ENCODE measurements at places on chromosomes 5 and 9.
A peak's percentile ranks its signal among the peaks of the same experiment; 100 is the strongest.

DNA sequence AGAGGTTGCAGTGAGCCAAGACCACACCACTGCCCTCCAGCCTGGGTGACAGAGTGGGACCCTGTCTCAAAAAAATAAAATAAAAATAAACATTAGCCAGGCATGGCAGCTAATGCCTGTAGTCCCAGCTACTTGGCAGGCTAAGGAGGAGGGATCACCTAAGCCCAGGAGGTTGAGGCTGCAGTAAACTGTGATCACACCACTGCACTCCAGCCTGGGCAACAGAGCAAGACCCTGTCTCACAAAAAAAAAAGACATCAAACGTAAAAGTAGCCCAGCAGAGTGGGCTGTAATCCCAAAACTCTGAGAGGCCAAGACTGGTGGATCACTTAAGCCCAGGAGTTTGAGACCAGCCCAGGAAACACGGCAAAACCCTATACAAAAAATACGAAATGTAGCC, 19.0 kb downstream of the UIMC1 start:
- no peak for DNase-seq

GRCh38 chr5:115818821-115819220, 2.4 kb upstream of the CDO1 start:
- no peak for DNase-seq

GRCh38 chr9:68733021-68733405, 28.0 kb downstream of the PIP5K1B start:
- no peak for DNase-seq

GRCh38 chr9:35553670-35554543, 51.2 kb upstream of the TESK1 start:
- DNase-seq, result peak; percentile 40

- DNase-seq, result no peak
These were observed 182.5 kb downstream of the GAS1 start for GRCh38 chr9:86764671-86765343.

GRCh38 chr9:21761309-21761901, 41.0 kb upstream of the MTAP start:
- DNase-seq, result peak; percentile 68

DNA sequence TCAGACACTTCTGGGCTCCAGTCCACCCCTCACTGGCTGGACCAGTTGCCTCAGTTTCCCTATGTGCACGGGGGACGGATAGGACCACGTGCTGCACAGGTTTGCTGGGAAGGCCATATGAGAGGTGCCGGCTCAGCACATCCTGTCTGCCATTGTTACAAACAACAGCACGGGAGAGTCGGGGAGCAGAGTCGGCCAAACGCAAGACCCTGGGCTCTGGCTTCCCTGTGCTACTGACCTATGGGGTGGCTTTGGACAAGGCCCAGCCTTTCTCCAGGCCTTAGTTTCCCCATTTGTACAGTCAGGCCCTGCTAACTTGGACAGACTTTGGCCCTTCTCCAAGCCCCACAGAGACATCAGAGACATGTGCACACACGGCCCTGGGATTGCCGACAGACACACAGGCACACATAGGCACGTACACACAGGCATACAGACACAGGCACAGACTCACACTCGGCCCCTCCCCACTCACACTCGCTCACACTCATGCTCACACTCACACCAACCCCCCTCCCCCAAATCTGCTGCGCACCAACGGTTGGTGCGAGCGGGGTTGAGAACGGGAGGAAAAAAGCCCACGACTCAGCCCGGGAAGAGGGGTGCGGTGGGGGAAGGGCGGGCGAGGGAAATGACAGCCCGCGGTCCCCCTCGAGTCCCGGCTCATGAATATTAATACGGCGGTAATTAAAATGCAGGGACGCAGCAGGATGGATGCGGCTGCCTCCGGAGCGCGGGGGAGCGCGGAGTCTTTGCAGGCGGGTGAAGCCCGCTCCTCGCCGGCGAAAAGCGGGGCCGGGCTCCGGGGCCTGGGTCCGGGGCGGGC, 133.0 kb downstream of the C9orf50 start:
- peak; percentile 37 for DNase-seq

- no peak for DNase-seq
These were observed 140.8 kb upstream of the LMX1B start for GRCh38 chr9:126472948-126473298.

DNA sequence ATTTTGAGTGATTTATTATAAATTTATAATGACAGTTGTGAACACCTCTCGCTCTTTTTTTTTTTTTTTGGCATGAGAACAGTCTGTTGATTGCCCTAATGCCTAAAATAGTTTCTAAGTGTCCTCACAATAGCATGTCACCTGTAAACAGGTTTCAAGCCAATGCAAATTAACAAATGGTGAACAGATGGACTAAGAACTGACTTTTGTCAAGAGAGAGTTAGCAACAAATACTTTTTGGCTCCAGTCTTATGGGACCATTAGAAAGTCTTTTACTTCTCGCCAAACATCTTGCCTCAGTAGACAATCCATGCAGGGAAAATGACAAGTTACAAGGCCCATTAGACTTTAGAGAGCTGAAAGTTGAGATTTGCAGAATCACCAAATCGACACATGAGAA, 67.8 kb downstream of the MED27 start:
- no peak for DNase-seq

DNA sequence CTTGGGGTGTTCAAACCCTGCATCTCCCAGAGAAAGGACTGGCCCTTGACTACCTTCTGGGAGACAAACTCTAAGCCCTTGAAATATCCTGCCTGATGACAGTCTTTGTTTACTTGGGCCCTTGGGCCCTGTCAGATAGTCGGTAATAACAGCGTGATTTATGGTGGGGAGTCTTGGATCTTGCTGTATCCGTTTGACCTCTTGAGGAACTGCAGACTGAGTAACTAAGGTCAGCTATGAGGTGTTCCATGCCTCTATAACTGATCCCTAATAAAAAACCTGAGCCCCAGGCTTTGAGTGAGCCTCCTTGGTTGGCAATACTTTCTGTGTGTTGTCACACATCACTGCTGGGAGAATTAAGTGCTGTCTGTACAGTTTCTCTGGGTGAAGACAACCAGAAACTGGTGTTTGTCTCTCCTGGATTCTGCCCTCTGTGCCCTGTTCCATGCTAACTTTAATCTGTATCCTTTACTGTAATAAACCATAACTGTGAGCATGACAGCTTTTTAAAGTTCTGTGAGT, 56.2 kb upstream of the ANKRD33B start:
- no peak for DNase-seq

GRCh38 chr5:81078930-81079329, 118.8 kb downstream of the RASGRF2 start:
- DNase-seq, result no peak

DNA sequence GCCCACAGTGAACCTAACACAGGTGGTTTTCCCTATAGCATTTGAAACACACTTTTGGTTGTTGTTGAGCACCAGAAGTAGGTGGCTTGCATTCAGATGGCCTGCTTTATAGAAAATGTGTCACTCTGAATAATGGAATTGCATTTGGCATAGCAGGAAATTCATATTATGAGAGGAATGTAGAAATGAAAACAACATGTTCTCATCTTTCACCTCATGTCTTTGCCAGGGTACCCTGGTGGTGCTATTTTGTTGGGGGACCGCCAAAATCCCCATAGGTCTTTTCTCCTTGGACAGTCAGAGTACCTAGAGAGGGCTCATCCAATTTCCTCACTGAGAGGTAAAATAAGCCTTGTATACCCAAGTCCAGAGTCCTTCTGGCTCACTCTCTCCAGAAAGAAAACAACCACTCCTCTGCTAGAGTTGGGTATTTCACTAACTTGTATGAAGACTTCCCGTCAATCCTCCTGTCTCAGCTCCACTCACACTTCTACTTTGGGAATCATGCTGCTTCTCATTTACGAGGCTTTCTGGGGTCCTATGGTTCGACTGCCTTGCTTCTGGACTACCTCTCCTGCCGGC, 67.4 kb downstream of the MRPS27 start:
- DNase-seq, result no peak

DNA sequence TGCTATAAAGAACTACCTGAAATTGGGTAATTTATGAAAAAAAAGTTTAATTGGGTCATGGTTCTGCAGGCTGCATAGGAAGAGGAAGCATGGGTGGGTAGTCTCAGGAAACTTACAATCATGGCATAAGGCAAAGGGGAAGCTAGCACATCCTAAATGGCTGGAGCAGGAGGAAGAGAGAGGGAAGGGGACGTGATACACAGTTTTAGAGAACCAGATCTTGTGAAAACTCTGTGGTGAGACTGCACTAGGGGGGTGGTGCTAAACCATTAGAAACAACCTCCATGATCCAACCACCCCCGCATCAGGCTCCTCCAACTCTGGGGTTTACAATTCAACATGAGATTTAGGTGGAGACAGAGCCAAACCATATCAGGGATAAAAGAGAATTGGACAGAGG, 624.2 kb downstream of the PRR16 start:
- no peak for DNase-seq

- DNase-seq, result peak; percentile 11
These were observed 18.2 kb downstream of the ADRB2 start for GRCh38 chr5:148844433-148845280.

DNA sequence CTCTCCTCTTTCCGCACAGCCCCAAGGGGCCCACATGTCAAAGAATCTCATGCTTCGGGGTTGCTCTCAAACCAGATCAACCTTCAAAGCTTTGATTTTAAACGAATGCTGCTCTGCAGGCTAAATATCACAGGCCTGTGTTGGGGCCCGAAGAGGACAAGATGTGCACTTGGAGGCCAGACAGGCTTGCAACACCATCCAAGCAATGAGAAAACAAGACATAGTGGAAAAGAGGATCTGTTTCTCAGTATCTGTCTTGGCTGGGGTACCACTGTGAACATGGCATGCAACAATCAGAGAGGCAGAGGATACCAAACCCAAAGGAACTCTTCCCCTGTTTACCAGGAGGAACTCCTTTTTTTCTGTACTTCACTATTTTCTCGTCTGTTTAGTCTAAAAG, 321.8 kb downstream of the SLIT3 start:
- no peak for DNase-seq

- no peak for DNase-seq
These were observed 239.2 kb upstream of the TRIM32 start for GRCh38 chr9:116447934-116448333.

DNA sequence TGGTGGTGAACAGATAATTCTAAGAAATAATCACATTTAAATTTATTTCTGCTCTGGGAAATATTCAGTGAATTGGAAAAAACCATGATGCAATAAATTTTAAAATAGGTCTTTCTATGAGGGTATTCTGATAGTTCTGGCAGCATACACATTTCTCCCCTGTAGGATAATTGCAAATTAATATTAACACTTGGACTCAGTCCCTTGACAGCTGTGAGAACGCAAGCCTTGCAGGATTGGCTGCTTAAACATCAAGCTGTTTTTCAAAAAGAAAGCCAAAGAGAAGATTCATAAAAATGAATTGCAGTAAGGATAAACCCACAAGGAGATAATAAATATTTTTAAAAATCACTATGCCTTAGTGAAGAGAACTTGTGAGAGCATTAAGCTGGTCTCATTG, 180.0 kb downstream of the MTRR start:
- no peak for DNase-seq

DNA sequence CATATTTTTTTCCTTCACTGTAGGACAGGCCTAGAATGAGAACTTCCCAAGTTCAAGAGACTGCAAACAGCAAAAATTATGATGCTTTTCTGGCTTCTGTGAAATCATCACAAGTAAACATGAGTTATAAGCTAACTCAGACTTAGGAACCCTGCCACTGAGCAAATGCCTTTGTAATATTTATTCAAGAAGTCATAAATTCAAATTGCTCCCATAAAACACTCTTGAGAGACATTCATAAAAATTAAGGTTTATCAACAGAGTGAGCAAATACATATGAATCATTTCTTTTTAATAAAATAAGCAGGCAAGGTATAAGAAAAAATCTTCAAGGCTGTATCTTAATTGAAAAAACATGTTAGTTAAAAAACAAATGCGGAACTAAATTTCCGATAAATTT, 124.2 kb downstream of the GNA14 start:
- DNase-seq, result no peak

- no peak for DNase-seq
These were observed 51.1 kb upstream of the LHFPL2 start for GRCh38 chr5:78699552-78700153.

DNA sequence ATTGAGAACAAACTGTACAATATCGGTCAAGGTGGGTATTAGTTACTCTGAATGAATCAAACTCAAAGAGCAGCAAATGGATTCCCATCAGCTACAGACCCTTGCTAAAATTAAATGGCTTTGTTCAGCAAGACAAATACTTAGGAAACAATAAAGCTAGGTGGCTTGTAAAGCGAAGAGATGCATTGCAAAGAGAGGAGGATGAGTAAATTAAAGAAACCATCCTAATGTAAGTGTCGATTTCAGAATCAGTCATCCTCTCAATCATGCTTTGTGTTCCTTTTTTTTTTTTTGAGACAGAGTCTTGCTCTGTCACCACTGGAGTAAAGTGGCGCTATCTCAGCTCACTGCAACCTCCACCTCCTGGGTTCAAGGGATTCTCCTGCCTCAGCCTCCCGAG, 359.2 kb upstream of the ZNF462 start:
- no peak for DNase-seq

DNA sequence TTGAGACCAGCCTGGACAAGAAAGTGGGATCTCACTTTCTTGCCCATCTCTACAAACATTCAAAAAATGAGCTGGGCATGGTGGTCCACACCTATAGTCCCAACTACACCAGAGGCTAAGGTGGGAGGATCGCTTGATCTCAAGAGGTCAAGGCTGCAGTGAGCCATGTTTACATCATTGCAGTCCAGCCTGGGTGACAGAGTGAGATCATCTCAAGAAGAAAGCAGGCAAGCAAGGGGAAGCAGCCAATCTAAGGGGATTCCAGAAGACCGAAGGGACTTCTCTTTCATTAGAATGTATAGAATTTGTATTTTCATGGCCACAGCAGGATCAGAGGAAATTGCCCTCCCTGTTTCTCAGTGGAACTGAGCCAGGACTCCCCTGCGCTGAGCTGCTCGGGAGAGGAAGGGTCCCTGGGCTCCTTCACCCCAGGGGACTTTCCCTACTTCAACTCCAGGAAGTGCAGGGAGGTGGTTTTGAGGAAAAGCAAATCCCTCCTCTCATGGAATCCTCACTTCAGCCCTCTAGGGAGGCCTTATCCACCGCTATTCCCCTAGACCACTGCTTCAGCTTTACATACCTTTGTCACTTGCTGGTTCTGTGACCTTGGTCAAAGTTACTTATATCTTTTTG, 12.1 kb downstream of the WWC1 start:
- DNase-seq, result no peak
